ENCODE measurements at places on chromosomes 7 and 10.

- DNase-seq, result no peak
Observed at GRCh38 chr10:98418665-98419468, 3.9 kb upstream of the PYROXD2 start.

DNA sequence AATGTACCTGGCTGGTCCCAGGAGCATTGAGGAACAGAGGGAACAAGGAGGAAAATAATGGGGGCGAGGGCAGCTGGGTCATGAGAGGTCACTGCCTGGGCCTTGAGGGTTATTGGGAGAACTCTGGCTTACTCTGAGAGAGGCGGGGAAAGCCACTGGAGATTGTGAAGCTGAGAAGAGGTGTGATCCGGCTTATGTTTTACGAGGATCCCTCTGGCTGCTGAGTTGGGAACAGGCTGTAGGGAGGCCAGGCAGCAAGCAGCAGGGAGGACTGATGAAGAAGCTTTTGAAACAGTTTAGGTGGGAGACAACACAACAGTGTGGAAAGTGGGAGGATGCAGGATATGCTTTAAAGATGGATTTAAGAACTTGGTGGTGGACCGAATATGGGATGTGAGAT lies 87.3 kb downstream of the FANK1 start:
- DNase-seq, result no peak

GRCh38 chr7:5452470-5452899 lies 28.9 kb upstream of the TNRC18 start:
- peak; percentile 31 for DNase-seq

GRCh38 chr7:30032310-30033125 lies 4.3 kb downstream of the PLEKHA8 start:
- DNase-seq, result no peak

DNA sequence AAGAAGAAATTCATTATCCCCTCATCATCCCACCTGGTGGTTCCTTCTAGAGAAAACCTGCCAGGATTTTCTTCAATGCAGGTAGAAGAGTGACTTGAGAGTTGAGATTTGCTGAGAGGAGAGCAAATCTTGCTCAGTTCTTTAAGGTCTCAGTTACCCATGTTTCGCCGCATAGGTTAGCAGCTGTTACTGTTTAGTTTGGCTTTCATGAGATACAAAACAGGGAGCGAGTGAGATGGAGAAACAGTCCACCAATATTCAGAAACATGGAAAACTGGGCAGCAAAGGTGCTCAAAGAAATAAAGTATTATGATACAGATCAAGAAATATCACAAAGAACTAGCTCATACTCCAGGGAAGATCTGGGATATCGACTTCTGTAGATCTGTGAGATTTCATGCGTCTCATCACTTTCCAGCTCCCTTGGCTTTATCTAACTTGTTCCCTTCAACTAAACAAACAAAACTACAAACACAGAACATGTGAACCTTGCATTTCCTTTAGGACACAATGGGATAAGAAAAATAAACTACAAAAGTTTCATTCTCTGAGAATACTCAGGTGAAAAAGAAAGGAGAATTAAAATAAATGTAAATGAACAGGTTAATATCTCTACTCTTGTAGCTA lies 63.4 kb downstream of the AKR1C4 start:
- no peak for DNase-seq

GRCh38 chr7:95723583-95724180 lies 48.7 kb upstream of the DYNC1I1 start:
- DNase-seq, result no peak

GRCh38 chr10:23461557-23461956 lies 22.7 kb downstream of the OTUD1 start:
- no peak for DNase-seq

DNA sequence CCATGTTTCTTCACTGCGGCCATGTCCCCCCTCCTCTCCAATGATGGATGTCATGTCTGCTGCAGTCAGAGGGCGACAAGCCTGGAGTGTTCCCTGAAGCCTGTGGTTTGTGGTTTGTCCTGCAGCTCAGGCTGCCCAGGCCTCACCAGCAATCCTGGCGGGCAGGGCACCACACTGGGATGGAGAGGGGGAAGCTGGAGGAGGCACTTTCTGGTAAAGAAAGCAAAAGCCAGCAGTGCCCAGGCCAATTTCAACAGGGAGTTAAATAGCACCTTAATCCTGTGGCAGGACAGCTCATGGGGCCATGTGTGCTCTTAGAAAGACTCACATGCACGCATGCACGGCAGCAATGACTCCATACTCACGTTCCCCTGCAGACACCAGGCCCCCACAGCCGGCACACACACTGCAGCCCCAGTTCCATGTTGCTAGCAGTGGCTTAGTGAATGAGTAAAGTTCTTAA lies 158.3 kb downstream of the EGFR start:
- no peak for DNase-seq

DNA sequence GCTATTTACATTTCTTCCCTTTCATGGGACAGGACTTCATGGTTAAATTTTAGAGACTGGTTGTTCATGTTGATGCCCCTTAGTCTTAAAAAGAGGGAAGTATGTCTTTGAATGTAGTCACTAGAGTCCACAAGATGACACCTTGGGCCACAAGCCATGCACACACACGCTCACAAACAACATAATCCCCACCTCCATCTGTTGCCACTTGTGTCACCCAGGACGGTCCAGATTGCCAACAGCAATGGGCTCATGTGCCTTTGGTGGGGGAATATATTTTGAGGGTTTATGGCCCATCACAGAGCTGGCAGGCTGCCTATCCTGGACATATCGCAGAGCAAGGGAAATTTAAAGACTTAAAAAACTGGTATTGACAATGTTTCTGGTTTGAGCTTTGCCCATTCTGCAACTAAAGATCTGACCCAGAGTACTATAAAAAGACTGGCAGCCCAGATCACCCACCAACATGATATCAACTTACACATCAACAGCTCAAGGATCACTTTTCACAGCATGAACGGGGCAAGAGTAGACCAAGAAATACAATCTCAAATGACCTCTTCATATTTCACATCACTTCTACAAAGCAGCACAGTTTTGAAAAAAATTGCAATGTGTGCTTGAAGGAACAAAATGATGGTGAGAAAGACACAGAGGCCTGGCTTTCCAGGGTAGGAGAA lies 50.5 kb downstream of the STRA8 start:
- DNase-seq, result no peak

- DNase-seq, result no peak
Observed at GRCh38 chr10:120689777-120690529, 161.2 kb upstream of the WDR11 start.

DNA sequence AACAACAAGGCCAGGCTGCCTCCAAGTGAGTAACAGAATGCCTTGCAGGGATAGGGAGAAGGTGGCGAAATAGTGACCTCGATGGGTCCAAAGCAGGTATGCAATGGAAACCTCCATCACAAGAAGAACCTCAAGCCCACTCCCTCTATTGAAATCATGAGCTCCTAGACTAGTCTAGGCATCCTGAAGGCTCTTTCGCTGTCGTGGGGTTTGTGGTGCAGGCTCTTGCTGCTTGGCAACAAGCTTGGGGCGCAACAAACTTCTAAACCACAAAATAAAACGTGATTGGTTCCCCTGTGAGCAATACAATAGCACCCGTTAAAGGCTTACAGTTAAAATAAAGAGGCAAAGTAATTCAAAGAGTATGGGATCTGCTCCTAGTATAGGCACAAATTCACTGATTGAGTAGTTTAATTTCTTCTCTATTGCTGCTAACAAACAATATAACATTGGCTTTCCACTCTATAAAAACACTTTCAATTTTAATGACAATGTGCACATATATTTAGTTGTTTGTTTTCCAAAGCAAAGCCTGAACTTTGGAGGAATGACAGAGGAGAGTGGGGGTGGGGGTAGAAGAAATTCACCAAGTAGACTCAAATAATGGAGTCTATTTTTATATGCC lies 64.1 kb downstream of the C10orf67 start:
- no peak for DNase-seq

DNA sequence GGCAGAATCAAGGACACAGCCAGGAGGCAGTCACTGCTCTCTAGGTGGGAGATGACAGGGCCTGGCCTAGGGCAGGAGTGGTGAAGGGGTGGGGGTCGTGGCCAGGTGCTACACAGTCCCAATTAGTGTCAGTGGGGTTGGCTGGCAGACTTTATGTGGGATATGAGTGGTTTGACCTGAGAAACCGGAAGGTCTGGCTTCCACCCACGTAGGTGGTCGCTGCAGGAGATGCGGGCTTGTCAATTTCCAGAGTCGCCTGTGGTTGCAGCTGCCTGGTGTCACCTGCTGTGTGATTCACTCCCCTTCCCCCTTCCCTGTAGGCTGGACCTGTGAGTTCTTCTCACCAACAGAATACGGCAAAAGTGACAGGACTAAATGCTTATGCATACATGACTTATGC lies 124.3 kb downstream of the KLF6 start:
- DNase-seq, result no peak

GRCh38 chr7:99554939-99555338 lies 3.0 kb upstream of the FAM200A start:
- no peak for DNase-seq

- DNase-seq, result no peak
Observed at GRCh38 chr10:48404646-48405045, 98.2 kb downstream of the MAPK8 start.

DNA sequence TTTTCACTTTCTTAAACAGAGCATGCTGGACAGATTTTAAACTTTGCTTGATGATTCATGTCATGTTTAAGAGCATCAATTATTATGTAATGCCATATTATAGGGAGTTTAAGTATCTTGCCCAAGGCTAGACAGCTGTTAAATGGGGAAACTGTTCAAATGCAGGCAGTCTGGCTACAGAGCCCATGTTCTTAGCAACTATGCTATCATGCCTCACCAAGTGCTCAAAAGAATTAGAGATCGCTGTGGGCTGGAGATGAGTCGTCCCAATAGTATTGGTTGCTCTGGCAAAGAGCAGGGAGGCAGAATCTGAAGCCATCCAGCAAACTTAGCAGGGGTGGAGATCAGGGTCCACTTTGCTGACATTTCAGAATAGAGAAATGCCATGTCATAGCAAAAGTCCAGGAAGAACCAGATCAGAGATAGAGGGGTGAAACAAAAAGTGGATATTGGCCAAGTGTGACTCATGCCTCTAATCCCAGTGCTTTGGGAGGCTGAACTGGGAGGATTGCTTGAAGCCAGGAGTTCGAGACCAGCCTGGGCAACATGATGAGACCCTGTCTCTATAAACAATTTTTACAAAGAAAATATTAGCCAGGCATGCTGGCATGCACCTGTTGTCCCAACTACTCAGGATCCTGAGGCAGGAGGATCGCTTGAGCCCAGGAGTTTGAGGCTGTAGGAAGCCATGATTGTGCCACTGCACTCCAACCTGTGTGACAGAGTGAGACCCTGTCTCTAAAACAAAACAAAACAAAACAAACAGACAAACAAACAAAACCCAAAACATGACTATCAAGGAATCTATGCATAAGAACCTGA lies 57.8 kb downstream of the BAMBI start:
- DNase-seq, result no peak

GRCh38 chr7:158428131-158428836 lies 159.3 kb downstream of the PTPRN2 start:
- DNase-seq, result no peak

DNA sequence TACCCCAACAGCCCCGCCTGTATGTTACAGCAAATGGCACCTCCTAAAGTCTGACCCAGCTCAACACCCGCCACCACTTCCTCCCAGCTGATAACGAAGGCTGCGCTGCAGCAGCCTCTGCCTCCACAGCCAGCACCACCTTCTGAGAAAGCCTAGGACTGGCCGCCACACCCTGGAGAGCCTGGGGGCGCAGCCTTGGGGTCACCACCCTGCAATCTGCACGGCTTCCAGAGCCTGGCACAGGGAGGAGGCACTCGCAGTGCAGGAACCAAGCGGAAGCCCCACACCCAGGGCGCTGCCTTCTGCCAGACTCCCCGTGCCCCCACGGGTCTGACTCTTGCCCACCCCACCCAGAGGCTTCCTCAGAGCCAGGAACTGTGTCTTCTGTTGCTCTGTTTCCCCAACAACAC lies 112.5 kb downstream of the MAD1L1 start:
- no peak for DNase-seq

DNA sequence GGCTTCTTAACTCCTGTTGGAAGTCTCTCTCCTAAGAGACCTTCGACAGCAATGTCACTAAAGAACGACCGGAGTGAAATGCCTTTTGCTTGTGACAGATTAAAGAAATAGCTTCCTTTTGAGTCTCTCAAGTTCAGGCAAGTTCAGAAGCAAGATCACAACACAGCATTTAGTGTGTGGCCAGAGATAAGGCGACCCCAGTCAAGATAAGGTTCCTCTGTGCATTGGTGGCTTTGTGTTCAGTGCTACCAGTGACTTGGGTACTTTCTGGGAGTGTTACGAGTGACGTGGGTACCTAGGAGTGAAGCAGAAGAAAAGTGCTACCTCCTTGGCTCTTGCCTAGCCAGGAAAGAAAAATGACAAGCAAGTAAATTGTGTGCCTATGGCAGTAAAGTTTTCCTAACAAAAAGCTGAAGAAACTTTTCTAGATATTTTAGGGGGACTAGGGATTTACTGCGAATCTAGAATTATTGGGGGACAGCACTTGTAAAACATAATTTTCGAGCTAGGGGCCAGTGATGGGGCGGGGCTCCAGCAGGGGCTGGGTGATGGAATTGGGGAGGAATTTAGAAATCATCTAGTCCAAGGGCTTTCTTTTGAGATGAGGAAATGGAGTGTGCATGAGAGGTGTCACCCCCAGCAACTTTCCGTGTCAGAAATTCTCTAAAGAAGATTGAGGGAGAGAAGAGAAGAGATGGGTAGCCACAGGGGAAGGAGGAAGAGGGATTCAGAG lies 191.9 kb upstream of the LYZL2 start:
- DNase-seq, result peak; percentile 3

GRCh38 chr7:101442426-101443070 lies 79.9 kb downstream of the COL26A1 start:
- DNase-seq, result no peak

- DNase-seq, result no peak
Observed at GRCh38 chr7:2621061-2621828, 10.5 kb upstream of the TTYH3 start.

DNA sequence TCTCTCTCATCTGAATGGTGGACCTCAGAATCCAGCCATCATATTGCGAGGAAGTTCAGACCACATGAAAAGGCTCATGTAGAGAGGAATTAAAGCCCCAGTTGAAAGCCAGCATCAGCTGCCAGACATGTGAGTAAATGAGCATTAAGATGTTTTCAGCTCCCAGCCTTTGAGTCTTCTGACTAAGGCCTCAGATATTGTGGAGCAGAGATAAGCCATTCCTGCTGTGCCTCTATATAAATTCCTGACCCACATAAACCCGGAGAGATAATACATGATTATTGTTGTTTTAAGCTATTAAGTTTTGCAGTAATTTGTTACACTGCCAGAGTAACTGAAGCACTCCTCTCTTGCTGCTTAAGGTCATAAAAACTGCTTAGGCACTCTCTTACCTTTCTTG lies 14.6 kb downstream of the FAM149B1 start:
- no peak for DNase-seq

DNA sequence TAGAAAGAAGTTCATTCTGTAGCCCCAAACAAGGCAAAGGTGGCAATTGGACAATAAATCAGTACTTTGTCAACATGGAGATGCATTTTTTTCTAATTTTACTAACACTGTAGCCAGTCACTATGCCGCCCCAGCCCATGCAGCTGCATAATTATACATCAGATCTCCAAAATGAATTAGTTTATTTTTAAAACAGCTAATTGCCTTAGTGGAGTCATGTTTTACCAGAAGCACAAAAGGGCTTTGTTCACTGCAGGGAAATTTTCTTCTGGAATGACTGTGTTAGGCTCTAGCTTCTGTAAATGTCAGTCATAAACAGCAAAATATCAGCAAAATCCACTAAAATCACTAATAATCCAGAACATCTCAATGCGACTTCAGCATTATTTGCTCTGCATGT lies 20.1 kb upstream of the HDAC9 start:
- no peak for DNase-seq

GRCh38 chr10:18094332-18094731 lies 45.9 kb upstream of the CACNB2 start:
- DNase-seq, result no peak
